ENCODE measurements at places on chromosomes 1 and 21.

DNA sequence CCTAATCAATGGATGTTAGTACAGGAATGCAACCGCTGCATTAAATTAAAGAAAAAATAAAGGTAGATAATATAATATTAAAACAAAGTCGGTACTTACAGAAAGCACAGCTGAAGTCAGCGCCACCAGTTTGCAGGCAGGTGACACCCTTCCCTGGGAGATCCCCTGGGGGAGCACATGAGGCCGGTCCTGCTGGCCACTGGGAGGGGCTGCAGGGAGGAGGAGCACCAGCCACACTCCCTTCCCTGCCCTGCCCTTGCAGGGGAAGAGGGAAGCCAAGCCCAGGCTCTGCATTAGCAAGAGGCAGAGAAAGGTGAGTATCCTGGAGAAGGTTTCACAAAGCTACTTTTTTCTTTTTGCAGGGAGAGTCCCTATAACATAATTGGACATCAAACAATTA lies 507.0 kb downstream of the AJAP1 start:
- DNase-seq, result no peak

DNA sequence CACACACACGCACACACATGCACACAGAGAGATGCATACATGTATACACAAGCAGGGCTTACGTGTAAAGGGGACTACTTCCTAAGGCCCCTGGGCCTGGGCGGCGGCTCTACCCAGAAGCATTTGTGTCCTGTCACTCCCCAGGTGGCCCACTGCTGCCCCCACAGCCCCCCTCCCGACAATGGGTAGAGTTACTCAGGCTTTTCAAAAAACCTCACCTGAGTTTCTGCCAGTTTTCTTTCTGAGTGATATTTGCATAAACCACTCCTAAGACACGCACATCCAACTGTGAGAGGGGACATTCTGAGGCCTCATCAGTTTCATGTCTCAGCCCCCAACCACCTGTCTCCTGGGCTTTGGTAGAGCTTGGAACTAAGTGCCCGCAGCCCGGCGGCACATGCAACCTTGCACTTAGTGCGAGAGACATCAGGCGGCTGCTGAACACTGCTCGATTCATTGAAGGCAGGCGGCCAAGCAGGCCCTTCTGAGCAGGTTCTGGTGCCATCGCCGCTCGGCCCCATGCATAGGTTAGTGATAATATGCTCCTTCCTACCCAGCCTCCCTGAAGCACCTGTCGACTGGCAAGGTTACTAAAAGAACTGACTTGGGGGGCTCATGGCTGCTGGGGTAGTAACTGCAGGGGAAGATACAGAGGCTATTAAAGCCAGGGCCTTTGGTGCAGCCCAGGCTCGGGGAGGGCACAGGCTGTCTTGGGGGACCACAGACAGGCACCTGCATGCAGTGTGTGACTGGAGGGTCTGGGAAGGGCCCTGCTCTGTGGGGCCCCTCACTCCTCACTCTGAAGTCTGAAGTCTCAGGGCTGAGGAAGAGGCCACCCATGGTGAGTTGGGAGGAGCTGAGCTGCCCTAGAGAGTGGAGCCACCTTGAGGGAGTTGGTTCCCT lies 364.2 kb upstream of the VAMP3 start:
- DNase-seq, result no peak

DNA sequence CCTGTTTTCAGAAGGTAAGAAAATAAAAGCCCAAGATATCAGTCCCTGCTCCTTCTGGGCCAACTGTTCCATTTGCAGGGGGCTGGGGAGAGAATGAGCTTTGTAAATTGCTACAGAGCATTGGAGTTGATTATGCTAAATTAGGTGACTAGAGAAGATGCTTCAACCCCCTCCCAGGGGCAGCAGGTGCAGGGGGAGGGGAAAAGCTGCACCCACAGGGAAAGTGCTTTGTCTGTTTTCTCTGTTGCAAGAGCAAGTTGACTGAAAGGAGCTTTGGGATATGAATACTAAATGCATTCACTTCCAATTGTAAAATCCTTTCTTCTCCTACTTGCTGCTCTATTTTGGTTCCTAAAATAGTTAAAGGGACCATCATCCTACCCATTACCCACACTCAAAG lies 16.5 kb upstream of the PIGM start:
- no peak for DNase-seq

GRCh38 chr1:54851936-54852524 lies 35.0 kb downstream of the DHCR24 start:
- no peak for DNase-seq

DNA sequence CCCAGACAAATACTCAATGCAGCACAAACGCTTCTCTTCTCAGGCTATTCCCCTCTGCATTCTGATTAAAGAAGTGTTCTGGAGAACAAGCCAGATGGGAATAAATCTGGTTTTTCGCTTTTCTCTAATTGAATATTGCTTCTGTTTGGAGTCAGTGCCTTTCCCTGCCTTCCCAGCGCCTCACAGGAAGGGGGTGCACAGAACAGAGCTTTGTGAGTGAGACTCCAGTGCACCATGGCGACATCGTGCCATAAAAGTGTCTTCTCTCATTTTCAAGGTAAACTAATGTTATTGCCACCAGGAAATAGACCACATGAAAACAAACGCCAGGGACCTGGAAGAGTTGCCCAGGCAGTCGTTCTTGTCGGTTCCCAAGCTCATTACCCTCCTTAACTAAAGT lies 43.6 kb upstream of the SLC45A1 start:
- no peak for DNase-seq

DNA sequence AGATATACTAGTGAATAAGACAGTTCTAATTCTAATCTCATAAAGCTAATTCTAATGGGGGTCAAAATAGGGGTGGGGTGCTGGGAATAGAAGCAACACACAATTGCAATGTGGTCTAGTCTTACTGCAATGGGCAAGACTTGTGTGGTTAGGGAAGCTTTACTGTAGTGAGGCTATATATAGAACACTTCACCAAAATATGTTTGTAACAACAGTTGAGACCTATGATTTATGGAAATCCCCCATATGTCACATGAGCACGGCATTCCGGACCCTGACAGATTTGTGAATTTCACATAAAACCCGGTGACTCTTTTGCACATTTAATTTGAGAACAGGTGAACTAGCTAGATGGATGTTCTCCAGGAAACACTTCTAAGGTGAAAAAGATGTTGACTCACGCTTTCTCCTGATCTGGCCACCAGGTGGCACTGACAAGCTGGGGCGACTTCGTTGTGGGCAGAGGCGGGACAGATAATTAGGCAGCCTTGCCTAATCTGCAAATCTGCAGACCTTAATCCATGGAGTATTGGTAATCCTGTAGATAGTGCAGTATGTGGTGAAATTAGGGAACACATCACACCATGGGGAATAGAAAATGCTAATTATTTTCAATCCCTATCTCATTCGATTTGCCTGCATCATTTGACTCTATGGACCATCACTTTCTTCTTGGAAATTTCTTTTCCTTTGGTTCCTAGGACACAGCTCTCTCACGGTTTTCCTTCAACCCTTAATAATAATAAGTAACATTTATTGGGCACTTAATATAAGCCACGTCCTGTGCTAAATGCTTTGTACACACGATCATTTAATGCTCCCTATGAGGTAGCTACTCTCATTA lies 37.7 kb downstream of the KIAA0040 start:
- peak; percentile 78 for DNase-seq

- no peak for DNase-seq
Observed at GRCh38 chr1:177809819-177810218, 160.0 kb downstream of the SEC16B start.

GRCh38 chr1:30473922-30474817 lies 249.2 kb downstream of the MATN1 start:
- no peak for DNase-seq

- no peak for DNase-seq
Observed at GRCh38 chr1:208682664-208683013, 438.5 kb upstream of the PLXNA2 start.

GRCh38 chr1:174818014-174818616 lies 181.6 kb upstream of the CACYBP start:
- DNase-seq, result no peak

DNA sequence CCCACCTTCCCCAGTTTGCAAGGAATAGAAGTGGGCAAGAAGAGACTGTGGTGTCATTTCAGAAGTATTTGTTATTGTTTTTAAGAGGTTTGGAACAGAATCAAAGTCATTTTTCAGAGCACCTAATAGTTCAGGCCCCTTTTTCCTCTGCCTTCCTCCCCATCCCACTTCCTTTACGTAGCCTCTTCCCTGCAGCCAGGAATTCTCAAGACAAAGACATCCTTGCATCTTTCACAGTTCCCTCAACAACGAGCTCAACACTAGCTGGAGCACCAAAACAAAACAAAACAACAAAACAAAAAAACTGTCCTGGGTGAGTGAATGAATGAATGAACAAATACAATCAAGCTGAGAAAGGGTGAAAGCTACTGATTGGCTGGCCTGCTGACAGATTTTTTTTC lies 7.0 kb downstream of the PALMD start:
- no peak for DNase-seq

DNA sequence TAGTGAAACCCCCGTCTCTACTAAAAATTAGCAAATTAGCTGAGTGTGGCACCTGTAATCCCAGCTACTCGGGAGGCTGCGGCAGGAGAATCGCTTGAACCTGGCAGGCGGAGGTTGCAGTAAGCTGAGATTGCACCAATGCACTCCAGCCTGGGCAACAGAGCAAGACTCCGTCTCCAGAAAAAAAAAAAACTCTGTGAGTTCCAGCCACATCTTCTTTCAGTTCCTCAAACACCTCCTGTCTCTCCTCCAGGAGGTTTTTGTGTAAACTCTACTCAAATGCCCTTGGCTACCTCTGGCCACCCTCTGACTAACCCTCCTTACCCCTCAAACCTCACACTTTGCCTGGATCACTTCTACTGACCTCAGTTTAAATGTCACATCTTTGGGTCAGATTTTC lies 38.1 kb downstream of the RCSD1 start:
- no peak for DNase-seq

DNA sequence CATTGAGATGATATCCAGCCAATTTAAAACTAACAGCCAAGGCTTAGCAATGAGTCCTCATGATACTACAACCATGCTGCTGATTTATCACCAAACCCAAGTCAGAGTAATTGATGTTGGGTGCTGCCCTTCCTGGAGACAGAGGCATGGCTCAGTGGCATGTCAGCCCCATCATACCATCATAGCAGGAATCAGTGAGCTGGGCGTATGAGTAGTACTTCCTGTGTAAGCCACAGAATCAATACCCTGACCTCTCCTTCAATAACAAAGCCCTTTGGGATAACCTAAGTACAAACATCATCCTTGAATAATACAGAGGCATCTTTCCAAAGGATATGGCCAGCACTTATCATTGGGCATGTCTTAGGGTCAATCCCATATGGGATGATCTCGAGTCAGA lies 3.0 kb upstream of the LCE1E start:
- no peak for DNase-seq

GRCh38 chr1:108009603-108010195 lies 44.7 kb upstream of the VAV3 start:
- no peak for DNase-seq

GRCh38 chr1:51973587-51974474 lies 16.7 kb downstream of the RAB3B start:
- no peak for DNase-seq

DNA sequence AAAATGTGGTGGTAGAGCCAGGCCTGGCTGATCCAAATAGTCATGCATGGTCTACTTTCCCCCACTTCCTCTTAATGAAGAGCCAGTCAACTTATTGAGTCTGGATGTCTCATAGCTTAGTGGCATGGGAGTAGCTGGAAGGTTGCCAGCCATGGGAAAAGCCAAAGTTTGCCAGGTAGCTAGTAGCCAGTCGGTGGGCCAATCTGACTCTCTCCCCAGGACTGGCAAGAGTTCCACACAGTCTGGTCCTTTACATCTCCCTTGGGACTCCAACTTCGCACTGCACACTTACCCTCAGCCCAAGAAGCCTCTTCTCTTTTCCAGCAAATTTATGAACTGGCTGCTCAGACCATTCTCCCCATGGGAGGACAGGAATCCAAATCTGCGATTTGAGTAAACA lies 8.3 kb downstream of the WARS2 start:
- DNase-seq, result no peak

DNA sequence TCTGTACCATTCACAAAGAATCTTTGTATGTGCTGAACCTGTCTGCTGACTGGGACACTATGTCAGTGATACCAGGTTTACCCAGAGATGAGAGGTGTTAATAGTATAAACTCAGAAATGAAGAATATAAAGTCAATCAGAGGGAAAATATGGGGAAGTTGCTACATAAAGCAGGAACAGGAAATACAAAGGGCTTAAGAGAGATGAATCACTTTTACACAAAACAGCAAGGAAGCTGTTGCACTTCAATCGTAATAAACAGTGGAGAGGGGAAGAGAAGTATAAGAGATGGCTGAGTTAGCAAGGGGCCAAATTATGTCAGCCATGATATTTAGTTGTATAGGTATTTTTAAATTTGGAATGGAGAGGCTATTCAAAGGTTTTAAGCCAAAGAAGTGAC lies 890.2 kb upstream of the NCAM2 start:
- no peak for DNase-seq

- no peak for DNase-seq
Observed at GRCh38 chr1:89114662-89115061, 11.3 kb downstream of the GBP2 start.

DNA sequence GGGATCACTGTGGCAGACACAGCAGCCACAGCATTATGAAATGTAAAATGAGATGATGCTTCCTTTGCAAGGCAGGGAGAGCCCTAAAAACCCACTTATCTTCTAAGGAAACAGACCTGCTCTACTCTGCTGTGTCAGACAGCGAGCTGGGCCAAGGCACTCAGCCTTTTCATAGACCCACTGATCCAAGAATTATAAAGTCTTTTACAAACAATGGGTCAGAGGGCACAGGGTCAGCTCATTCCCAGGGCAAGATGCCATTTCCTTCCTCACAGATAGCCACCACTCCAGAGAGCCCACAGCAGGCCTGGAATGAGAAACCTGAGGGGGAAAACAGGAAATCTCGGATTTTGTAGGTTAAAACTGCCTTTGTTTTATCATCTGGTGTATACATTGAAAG lies 42.9 kb downstream of the CASQ2 start:
- DNase-seq, result no peak

DNA sequence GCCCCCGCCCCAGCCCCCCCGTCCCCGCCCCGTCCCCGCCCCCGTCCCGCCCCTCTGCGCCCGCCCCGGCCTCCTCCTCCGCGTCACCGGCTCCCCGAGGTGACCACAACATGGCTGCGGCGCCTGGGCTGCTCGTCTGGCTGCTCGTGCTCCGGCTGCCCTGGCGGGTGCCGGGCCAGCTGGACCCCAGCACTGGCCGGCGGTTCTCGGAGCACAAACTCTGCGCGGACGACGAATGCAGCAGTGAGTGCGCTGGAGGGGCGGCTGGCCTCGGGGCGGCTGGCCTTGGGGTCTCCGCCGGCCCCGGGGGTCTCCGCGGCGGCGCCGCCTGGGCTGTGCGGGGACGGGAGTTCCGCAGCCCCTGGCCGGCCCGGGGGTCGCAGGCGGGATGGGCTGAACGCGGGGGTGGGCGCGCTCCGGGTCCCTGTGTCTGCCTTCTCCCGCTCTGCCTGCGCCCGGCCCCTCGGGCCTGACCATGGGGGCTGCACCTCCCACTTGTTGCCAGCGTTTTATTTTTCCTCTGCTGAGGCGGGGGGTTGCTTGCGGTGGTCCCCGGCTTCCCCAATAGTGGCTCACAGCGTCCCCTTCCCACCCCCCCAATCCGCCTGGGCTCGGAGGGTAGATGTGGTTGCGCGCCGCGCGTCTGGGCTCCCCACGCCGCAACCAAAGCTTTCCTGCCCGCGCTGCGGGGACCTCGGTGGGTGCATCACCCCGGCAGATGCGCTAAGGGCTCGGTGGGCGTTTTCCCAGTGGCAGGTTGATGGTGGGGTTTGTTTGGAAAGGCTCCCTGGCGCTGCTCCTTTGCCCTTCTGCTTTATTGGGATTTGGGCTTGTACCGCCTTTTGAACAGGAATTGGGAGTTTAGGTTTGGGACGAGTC lies at the start of gene MIA3:
TSS of gene MIA3 (plus strand) at position 97 of the 879 bp plus-strand sequence. CDS start at position 111, 14 bp downstream.
- DNase-seq, result peak; percentile 71

- DNase-seq, result no peak
Observed at GRCh38 chr1:219837994-219838294, 90.4 kb downstream of the SLC30A10 start.
